Fibroblast of skin of right biceps (primary cell): ENCODE measurements at places on chromosomes 7 and 10.
A peak's percentile ranks its signal among the peaks of the same experiment; 100 is the strongest.

GRCh38 chr10:132666705-132667341 lies 119.1 kb downstream of the NKX6-2 start:
- peak; percentile 22 for DNase-seq

DNA sequence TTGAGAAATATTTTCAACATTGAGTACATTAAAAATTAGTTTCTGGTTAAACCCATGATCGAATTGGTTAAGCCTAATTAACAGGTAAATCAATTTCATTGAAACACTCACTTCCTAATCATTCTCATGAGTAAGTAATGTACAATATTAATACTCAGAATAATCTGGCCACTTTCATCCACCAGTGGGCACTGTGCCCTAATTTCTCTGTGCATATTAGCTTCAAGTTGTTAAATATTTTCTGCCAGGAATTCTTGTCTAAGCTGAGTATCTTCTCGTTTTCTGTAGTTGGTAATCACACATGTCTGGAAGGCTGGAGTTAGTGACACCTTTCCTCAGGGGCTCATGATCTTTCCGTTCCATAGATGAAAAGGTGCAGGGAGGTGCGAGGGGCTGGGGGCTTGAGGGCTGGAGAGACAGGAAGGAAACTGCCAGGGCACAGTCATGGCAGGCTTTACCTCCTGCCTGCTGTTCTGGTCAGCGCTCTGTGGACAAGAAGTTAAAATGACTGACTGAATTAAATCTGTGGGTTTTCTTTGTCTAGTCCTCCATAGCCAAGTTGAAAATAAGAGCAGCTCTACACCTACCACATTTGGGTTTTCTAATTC lies 71.9 kb downstream of the WIPF3 start:
- DNase-seq: peak; percentile 42

GRCh38 chr7:81929386-81929785 lies 159.5 kb upstream of the HGF start:
- peak; percentile 19 for DNase-seq

GRCh38 chr7:117269886-117270285 lies 53.0 kb downstream of the WNT2 start:
- peak; percentile 86 for DNase-seq

DNA sequence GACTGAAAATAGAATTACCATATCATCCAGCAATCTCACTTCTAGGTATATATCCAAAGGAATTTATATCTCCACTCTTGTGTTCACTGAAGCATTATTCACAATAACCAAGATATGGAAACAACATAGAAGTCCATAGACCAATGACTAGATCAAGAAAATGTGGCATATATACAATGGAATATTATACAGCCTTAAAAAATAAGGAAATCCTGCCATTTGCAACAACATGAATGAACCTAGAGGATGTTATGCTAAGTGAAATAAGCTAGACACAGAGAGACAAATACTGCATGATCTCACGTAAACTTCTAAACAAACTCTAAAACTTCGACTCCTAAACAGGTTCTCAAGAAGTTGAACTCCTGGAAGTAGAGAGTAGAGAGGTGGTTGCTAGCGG lies 254.5 kb downstream of the SKIDA1 start:
- no peak for DNase-seq

- no peak for DNase-seq
Observed at GRCh38 chr7:123787220-123788007, 38.6 kb upstream of the WASL start.

DNA sequence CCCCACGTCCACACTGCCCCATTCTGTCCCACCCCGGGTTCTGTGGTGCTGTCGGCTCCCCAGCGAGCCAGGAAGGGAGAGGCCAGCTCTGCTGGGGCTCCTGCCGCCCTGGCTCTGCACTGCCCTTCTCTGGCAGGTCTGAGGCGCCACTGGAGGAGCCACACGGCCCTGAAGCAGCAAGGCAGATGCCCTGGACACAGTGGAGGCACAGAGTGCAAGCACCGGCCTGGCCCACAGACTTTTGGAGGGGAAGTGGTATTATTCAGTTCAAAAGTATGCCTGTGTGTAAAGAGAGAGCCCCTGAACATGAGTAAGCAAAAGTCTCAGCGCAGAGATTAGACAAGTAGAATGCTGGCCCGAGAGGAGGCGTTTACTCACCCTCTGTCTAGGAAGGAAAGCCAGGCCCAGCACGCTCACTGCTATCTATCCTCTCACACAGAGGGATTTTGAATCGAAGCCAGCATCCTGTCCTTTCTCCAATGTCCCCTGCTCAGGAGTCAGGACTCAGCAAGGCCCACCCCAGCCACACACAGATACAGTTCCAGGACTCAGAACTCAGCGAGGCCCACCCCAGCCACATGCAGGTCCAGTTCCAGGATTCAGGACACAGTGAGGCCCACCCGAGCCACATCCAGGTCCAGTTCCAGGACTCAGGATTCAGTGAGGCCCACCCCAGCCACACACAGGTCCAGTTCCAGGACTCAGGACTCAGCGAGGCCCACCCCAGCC lies 115.0 kb downstream of the EGFR start:
- DNase-seq: peak; percentile 99

GRCh38 chr10:89296220-89296648 lies 5.6 kb upstream of the IFIT2 start:
- no peak for DNase-seq

- peak; percentile 58 for DNase-seq
Observed at GRCh38 chr10:98170249-98171117, 36.0 kb downstream of the R3HCC1L start.

- DNase-seq: no peak
Observed at GRCh38 chr7:149457766-149458165, 3.1 kb downstream of the ZNF777 start.

GRCh38 chr10:83809001-83809400 lies 330.3 kb upstream of the GHITM start:
- DNase-seq: no peak

DNA sequence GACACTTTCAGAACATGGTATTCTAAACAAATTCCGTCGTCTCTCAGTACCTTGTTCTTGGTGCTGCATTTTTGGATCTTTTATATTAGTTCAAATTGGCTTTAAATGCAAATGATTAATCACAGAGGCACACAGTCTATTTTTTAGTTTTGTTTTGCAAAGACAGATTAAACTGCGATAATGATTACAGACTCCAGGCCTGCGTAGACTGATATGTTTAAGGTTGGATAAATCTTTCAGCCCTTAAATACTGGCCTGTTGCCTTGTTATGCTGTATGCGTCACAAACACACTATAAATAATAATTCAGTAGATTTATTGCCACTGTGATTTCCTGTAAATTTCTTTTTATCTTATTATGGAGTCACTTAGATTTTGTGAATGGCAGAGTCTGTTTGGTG lies 19.3 kb downstream of the CACNB2 start:
- DNase-seq: peak; percentile 30

DNA sequence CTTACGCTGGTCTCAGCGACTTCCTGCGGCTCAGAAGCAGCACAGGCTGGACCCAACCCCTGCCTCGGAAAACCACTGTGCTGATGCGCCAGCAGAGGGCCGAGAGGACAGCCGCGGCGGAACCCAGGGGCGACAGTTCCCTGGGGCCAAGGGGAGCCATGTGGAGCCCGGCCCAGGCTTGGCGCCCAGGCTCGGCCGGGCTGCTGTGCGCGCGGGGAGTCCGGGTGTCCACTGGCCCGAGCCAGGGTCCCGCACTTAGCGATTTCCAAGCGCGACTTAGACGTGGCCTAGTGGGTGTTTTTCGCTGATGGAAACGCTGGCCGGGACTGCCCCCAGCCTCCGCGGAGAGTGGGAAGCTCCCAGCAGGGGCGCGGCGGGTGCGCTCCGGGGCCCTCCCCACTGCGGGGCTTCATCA lies 18.6 kb upstream of the ZNF32 start:
- peak; percentile 51 for DNase-seq

DNA sequence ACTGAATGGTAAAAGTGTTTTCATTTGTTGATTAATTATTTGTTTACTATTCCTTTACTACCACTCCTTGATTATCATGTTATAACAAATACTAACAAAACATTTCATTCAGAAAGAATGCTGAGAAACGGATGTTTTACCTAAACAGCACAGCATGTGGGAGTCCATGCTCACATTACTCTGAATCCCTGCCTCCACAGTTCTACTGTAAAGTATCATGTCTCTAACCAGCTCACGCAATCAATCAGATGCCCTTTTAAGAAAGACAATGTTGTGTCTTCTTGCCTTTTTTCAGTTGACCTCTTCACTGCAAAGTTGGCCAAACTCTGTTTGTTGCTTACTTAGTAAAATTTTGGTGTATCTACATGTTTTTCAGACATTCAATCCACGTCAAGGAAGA lies 232.5 kb upstream of the MDFIC start:
- DNase-seq: no peak

DNA sequence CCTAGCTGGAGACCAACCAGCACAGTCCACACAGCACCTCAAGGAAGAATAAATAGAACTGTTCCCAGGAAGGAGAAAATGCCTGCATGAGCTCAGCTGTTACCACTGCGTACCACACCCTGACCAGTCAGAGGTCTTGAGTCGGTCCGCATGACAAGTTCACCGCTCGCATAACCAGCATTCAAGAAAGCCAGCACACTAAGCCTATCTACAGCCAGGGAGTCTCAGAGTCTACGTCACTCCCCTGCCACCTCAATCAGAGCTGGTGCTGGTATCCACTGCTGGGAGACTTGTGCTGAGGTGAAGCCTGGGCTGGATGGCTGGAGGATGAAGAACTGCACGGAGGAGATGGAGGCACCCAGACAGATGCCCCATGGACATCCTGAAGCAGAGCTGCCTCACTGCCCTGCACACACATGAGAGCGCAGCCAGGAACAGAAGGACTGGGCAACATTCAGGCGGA lies 19.6 kb downstream of the AKR1C1 start:
- no peak for DNase-seq

- no peak for DNase-seq
Observed at GRCh38 chr7:40244226-40244625, 109.4 kb downstream of the SUGCT start.

GRCh38 chr10:85993840-85994507 lies 372.6 kb downstream of the GRID1 start:
- DNase-seq: no peak

- no peak for DNase-seq
Observed at GRCh38 chr7:48924433-48924832, at the start of gene CDC14C. Gene CDC14C (plus strand): TSS chr7:48924547. CDS start chr7:48924673, 126 bp downstream.

GRCh38 chr10:97564776-97565175 lies 7.8 kb upstream of the ANKRD2 start:
- peak; percentile 21 for DNase-seq

- peak; percentile 62 for DNase-seq
Observed at GRCh38 chr7:105581066-105581811, at the start of gene EFCAB10. Gene EFCAB10 (minus strand): TSS chr7:105581493. CDS start chr7:105581463, 30 bp downstream.

- DNase-seq: no peak
Observed at GRCh38 chr10:94617389-94617944, 66.1 kb upstream of the CYP2C18 start.

- DNase-seq: no peak
Observed at GRCh38 chr7:128894101-128894440, 16.4 kb downstream of the KCP start.

DNA sequence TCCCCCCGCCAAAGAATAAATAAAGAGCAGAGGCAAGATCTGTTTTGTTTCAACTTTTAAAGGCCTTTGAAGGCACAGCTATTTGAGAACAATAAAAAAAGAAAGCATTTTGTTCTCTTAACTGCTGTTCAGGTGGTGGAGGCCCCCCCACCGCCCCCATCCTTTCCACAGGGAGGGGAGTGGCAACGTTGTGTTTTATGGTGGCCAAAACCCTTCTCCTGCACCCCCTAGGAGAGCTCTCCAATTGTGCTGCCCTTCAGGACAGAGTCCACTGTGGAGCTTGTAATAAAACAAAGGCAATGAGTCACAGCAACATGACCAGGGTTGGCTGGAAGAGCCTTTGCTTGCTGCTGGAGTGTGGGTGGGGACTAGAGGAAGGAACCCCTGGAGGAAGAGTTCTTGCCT lies 987.9 kb downstream of the KCNMA1 start:
- peak; percentile 80 for DNase-seq

DNA sequence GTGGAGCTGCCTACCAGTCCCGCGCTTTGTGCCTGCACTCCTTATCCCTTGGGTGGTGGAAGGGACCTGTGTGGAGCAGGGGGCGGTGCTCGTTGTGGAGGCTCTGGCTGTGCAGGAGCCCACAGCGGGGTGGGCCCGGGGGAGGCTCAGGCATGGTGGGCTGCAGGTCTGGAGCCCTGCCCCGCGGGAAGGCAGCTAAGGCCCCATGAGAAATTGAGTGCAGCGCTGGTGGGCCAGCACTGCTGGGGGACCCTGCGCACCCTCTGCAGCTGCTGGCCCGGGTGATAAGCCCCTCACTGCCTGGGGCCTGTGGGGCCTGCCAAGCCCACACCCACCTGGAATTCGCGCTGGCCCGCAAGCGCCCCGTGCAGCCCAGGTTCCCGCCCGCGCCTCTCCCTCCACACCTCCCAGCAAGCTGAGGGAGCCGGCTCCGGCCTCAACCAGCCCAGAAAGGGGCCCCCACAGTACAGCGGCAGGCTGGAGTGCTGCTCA lies 859.6 kb upstream of the KCND2 start:
- DNase-seq: no peak

DNA sequence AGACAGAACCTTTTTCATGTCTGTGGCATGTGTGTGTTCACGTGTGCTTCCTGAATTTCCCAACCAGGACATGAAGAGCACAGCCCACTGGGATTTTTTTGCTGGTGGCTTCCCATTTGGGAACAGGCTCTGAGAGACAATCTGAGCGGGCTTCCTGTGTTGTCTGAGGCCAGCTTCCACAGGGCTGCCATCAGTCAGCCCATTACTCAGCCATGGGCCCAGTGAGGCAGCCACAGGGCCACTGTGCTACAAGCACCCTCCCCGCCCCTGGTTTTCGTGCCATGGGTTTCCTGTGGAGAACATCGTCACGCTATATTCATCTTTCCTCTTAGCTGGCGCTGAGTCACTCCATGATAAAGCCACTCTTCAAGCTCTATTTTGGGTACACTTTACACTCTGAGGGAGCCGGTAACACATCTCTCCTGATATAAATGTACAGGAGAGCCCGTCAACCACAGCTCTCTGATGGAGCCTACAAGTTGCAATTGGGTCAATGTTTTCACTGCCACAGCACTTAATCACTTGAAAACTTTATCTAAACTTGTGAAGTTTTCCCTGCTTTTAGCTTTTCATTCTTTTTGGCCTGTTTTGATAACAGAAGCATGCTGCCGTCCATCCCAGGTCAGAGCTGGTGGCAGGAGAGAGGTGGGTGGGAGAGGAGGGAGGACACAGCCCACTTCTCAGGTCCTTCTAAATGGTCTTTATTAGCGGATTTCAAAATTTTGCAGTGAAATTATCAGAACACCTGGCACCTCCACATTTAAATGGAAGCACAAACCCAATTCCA lies 96.9 kb downstream of the HIPK2 start:
- DNase-seq: peak; percentile 99

GRCh38 chr7:109579901-109580300 lies 1010.2 kb downstream of the DNAJB9 start:
- DNase-seq: no peak

DNA sequence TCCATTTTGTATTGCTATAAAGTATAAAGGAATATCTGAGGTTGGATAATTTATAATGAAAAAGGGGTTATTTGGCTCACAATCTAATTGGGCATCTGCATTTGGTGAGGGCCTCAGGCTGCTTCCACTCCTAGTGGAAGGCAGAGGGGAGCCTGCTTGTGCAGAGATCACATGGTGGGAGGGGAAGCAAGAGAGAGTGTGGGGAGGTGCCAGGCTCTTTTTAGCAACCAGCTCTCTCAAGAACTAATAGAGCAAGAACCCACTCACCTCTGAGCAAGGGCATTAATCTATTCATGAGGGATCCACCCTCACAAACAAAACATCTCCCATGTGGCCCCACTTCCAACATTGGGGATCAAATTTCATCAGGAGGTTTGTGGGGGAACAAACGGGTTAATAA lies 64.6 kb downstream of the OGDH start:
- DNase-seq: no peak

- no peak for DNase-seq
Observed at GRCh38 chr10:77896058-77896457, 30.5 kb downstream of the DLG5 start.
